ENCODE measurements at places on chromosomes 16 and 17.

- DNase-seq, result no peak
Measured at GRCh38 chr16:10253409-10253808, 71.2 kb upstream of the GRIN2A start.

DNA sequence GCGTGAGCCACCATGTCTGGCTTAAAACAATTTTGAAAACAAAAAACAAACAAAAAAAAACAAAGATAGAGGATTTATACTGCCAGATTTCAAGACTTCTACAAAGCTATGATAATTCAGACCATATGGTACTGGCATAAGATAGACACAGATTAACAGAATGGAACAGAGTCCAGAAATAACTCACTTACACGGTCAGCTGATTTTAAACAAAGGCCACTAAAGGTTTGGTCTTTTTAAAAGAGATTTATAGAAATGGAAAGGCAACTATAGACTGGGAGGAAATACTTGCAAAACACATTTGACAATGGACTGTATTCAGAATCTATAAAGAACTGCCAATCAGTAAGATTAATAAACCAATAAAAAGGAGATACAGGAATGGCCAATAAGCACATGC lies 48.6 kb upstream of the MNT start:
- DNase-seq, result no peak

DNA sequence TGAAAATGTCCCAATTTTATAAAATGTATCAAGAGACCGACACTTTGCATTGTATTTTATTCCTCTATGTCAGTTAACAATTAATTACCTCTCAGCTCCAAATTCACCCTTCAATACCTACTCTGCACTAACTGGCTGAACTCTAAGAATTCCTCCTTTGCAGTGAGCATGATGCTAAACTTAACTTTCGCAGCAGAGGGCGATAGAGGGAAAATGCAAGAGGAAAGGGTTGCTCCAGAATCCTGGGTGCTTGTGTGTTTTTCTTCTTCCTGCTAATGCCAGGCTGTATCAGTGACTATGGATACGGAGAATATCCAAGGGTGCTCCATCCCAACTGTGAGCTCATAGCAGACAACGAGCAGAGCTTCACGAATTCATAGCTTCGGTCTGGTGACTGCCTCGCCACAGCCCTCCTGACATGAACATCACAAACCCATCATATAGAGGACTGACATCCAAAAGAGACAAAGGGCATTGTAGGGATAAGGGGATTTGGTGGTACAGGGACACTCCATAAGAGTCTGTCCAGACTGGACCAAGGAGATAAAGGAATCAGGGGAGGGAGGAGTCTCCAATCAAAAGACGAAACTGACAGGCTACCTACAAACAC lies 172.9 kb downstream of the STX8 start:
- DNase-seq, result no peak

GRCh38 chr16:80208015-80208414 lies 332.8 kb upstream of the DYNLRB2 start:
- no peak for DNase-seq

DNA sequence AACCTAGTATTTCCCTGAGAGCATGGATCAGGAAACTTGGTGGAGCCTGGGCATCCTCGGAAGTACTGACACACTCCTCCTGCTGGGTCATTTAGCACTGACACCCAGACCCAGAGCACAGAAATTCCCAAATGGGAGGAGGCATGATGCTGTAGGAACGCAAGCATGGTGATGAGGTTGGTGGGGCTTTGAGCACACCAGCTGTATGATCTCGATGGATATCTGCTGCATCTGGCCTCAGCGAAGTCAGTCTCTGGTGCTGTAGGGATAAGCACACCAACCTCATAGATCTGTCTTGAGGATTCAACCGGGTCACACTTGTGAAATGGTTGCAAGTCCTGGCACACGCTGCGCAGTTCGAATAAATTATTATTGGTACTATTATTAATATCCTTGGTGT lies 52.5 kb downstream of the SHISA6 start:
- no peak for DNase-seq

- no peak for DNase-seq
Measured at GRCh38 chr17:76048025-76048605, 21.0 kb upstream of the EVPL start.

DNA sequence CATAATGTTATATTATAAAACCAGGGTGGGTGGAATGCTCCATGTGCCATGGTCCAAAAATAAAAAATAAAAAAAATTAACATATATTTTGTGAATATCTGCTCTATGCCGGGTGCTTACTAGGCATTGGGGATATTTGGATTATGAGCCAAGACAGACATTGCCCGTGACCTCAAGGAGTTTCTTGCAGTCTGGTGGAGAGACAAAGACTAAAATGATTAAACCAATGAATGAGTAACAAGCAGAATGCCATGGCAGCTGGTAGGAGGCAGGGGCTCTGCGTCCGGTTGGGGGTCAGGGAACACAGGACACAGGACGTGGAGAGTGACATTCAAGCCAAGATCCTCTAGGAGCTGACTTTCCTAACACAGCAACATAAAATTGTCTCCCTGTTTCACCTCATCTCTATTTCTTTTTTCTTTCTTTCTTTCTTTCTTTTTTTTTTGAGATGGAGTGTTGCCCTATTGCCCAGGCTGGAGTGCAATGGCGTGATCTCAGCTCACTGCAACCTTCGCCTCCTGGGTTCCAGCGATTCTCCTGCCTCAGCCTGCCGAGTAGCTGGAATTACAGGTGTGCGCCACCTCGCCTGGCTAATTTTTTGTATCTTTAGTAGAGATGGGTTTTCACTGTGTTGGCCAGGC lies 35.4 kb downstream of the RGS9 start:
- no peak for DNase-seq

DNA sequence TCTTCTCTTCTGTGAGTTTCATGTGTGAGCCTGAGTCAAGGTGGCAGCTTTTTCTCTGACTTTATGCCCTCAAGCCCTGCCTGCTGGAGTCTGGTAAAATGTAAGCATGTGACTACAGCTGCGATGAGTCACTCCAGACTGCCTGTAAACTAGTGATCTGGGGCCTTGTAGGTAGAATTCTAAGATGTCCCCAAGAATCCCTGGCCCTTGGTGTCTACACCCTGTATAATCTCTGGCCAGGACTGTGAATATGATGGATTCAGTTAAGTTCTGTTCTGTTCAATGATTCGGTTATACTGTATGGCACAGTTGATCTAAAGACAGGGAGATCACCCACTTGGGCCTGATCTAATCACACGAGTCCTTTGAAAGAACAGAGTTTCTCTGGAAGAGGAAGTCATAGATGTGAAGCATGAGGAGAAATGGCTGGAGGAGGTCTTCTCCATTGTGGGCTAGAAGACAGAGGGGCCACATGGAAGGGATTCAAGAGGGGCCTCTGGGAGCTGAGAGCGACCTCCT lies 29.8 kb downstream of the PRSS54 start:
- DNase-seq, result peak; percentile 59

GRCh38 chr16:68425498-68426346 lies 22.6 kb downstream of the SMPD3 start:
- DNase-seq, result no peak

- peak; percentile 85 for DNase-seq
Measured at GRCh38 chr17:40314584-40314956, 5.6 kb downstream of the RARA start.
